Omental fat pad (tissue), 4 donors: ENCODE measurements at places on chromosomes 1 and 21.

- DNase-seq, result no peak
Measured at GRCh38 chr21:16496609-16497008, 766.8 kb downstream of the USP25 start.

DNA sequence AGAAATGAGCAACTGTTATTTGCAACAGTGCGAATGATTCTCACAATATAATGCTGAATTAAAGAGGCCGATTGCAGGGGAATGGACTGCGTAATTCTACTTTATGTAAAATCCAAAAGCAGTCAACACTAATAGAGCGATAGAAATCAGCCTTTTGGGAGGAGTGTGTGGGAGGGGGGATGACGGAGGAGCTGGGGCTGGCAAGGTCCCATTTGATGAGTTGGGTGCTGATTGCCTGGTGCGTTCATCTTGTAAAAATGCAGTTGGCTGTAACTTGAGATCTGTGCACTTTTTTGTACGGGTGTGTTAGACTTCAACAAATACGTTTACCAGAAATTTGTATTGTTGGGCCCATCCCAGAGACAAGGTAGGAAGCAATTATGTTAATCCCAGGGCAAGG is 20.7 kb downstream of the TNFRSF8 start:
- DNase-seq, result no peak

- DNase-seq, result no peak
Measured at GRCh38 chr1:3553166-3553939, 58.0 kb downstream of the MEGF6 start.

DNA sequence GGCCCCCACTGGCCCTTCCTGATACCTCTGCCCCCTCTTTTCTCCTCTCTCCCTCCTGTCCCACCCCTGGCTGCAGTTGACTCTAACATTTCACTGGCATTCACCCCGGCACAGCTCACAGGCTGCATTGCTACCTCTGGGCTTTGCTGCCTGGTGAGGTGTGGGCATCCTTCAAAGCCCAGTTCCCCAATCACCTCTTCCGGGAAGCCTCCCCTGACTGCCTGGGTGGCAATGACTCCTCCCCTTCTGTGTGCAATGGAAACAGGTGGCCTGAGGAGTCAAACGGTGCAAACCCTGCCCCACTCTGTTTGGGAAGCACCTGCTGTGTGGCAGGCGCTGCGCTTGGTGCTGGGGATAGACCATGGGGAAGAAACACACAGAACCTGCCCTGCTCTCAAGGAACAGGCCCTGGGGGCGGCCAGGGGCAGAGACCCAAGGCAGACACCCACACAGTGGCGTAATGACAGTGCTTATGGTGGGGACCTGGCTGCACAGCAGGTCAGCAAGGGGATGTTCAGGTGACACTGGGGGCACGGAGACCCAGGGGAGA is 39.3 kb upstream of the POFUT2 start:
- no peak for DNase-seq

GRCh38 chr1:1573843-1574720 is 581 bp downstream of the SSU72 start:
- DNase-seq, result no peak

DNA sequence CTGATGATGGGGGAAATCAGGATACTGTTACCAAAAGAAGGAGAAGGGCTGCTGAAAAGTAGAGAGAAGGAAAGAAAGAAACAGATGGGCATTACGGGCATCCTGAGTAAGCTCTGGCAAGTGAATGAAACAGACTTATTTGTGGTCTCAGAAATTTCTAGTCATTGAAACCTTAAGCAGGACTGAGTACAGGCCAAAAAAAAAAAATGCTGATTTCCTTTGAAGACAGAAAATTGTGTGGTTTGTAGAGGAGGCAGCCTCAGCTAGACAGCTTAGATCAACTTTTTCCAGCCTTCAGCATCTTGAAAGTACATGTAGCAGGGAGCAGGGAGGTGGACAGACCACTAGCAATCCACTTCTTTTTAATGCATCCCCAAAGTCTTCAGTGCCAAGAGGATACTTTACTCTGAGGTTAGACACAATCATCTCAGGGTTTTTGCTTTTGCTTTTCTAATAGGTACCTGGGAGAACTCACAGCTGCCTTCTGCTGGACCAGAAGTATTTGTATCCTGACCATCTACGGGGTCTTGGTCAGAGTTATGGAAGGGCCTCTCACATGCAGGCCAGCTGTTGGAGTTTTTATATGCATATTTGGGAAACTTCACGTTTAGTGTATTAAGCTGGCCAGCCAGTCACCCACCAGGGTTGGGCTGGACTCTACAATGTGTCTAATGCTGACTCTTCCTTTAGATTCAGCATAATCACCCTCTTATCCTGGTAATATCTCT is 10.6 kb upstream of the CAPZB start:
- DNase-seq, result no peak

GRCh38 chr21:26120828-26121227 is 49.7 kb downstream of the APP start:
- DNase-seq, result no peak

GRCh38 chr1:29424266-29424665 is 187.9 kb downstream of the PTPRU start:
- no peak for DNase-seq

- no peak for DNase-seq
Measured at GRCh38 chr1:32311709-32312393, 20.0 kb downstream of the HDAC1 start.

DNA sequence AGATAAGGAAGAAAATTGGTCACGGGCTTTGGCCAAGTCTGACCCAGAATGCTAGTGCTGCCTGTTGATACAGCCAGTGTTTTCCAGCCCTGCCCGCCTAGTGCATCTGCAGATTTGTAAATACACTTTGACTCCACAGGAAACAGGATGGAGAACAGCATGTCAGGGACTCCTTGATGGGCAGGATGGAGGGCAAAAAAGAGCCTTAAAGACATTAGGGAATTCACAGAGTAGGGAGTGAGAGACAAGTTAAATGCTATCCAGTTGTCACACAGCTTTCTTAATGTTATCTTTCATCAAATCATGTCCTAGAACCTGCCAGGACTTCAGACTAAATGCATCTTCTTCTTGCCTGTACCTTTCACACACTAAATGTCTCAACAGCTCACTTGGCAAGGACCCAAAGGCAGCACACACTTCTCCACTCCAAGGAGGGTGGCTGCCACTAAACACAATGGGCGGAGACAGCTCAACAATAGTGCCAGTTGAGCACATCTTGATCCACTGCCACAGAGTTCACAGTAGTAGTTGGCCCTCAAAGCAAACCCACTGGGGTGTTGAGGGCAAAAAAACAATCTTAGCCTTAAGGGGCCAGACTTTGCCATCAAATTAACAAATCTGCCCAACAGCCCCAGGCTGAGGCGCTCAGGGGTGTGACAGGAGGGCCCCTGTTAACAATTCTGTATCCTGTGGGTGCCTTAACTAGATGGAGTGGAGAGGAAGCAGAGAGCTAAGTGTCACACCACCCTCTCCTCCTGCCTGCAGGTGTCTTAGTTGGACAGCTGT is 2.7 kb downstream of the HIVEP3 start:
- no peak for DNase-seq

- DNase-seq, result no peak
Measured at GRCh38 chr1:46152016-46152415, 19.6 kb upstream of the PIK3R3 start.

DNA sequence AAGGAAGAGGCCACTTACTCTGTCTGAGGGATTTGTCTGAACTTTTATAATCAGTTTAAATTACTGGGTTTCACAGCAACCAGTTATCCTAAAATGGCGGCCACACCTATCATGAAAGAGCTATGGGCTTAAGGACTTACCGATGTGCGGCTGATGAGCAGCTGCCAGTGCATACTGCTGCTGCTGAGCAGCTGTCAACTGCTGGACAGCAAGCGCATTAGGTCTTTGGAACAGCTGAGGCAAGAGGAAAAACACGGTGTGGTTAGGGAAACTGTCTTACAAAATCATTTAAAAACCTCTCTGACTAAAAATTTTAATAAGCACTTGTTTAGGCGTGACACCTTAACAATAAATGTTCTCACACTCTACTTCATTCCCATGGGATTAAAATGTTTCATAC is 72.6 kb upstream of the SDC3 start:
- no peak for DNase-seq

DNA sequence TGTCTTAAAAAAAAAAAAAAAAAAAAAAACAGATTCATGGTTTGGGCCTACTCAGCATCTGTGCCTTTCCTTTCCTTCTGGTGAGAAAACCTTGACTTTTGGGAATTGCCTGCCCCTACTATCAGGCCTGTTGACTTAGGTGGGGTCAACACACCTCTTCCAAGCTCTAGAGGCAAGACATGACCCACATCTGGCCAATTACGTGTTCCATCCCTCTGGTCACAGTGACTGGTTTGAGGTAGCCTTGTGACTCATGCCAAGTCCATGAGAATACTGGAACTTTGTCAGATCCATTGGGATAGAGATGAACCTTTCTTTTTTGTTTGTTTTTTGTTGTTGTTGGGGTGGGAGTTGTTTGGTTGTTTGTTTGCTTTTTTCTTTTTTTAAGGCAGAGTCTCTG is 37.3 kb upstream of the KHDRBS1 start:
- no peak for DNase-seq

GRCh38 chr1:37755290-37755689 is 9.6 kb downstream of the EPHA10 start:
- DNase-seq, result no peak

- DNase-seq, result no peak
Measured at GRCh38 chr1:228044961-228045360, 37.5 kb upstream of the ARF1 start.
